Breast epithelium (tissue), 4 donors: ENCODE measurements at places on chromosomes 3 and 15. TPM values are rescaled to one million over a fixed set of nuclear protein-coding genes. Genes with fewer than 3 reads are reported as not detected.

DNA sequence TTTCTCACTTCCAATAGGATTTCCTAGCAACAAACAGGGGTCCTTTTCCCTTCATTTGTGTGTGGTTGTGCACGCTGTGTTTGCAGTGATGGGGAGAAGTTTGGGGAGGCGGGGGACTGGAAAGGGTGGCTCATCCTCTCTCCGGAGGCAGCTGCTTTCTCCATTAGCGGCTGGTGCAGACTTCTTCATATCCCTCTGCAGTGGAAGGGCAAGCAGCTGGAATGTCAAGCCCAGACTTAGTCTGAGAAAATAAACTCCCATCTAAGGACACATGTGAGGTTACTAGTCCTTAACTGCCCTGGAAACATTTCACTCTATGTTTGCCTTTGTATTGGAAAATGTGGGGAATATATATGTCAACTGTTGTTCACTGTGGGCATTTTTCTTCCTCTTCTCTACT lies 467.0 kb upstream of the RASGRP1 start:
- no peak for DNase-seq

DNA sequence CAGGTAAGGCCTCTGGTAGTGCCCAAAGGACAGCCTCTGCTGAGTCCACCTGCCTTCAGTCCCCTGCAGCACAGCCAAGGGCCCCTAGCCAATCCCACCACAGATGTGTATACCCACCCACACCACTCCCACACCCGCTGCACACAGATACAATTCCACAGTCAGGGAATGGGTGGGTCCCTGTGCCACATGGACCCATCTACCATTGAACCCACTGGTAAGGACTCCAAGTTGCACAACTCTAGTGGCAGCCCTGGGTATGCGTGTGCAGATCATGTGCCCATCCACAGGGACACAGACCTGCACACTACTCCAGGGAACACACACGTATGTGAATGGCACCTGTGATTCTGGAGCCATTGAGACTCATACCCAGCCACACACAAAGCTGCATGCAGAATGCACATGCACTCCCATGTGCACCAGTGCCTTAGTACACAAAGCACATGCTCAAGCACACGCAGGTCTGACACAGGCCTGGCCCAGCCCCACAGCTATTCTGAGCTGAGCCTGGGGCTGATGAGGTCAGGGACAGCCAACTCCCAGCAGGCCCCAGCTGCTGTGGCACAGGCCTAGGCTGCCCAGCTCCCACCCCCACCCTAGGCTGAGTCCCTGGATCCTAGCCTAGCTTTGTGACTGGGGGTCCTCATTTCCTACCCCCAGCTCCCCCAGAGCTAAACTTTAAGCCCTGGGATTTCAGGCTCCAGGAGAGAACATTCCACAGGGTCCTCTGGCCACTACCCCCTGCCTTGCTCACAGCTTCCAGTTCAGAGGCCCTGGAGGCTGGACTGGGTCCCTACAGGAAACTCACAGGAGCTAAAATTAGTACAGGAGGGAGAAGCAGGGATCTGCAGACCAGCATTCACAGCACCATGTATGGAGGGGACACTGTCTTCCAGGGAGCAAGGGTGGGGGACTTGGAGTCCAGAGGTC lies 2.7 kb upstream of the ALS2CL start:
- DNase-seq = no peak

GRCh38 chr3:186922790-186923189 lies 7.5 kb upstream of the ST6GAL1 start:
- no peak for DNase-seq

DNA sequence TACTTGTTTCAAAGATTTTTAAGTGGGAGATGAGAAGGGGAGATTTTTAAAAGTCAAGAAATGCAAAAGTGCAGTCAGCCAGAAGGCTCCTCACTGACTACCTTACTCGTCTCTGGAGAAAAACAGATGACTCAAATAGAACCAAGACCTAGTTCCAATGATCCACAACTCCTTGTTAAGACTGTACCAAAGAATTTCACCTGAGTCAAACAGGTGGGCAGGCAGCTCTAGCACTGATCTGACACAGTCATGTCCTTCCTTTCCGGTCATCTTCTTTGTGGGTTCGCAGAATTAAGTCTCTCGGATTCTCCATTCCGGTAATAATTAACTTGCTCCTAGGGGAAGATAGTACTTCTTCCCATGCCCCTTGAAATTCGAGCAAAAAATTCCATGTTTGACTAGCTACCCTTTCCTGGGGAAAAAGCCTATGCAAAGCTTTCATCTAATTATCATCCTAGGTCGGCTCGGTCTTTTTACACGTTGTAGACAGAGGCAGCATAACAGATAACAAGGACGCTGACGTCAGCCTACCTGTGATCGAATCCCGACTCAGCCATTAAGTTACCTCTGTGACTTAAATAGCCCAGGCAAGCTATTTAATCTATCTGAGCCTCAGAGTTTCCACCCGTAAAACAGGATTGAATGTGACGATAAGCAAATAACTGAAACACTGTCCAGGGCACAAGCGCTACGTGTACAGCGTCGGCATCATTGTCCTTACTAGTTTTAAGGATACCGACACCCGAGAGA lies 758 bp downstream of the SELENOK start:
- DNase-seq = no peak

- DNase-seq = no peak
Observed at GRCh38 chr3:117626577-117626976, 917.0 kb downstream of the TUSC7 start.

The RAP2B gene
- total RNA-seq = 6.6 TPM

The GP9 gene
- total RNA-seq = 0.48 TPM
